ENCODE measurements at places on chromosomes 3 and 15. TPM values are rescaled to one million over a fixed set of nuclear protein-coding genes. Genes with fewer than 3 reads are reported as not detected.
A peak's percentile ranks its signal among the peaks of the same experiment; 100 is the strongest.

The SLC35G2 gene
- 9.3 TPM for total RNA-seq

GRCh38 chr15:23857028-23857641 lies 170.0 kb upstream of the NDN start:
- H3K27ac ChIP-seq: no peak overlapping the region
- H3K4me1 ChIP-seq: no peaks in the 10 kb centered on the region
- no peaks in the 10 kb centered on the region for H3K36me3 ChIP-seq
- no peak for DNase-seq
- H3K4me3 ChIP-seq: no peak overlapping the region
- H3K27me3 ChIP-seq: no peaks in the 10 kb centered on the region

The MOBP gene
- total RNA-seq: not detected

DNA sequence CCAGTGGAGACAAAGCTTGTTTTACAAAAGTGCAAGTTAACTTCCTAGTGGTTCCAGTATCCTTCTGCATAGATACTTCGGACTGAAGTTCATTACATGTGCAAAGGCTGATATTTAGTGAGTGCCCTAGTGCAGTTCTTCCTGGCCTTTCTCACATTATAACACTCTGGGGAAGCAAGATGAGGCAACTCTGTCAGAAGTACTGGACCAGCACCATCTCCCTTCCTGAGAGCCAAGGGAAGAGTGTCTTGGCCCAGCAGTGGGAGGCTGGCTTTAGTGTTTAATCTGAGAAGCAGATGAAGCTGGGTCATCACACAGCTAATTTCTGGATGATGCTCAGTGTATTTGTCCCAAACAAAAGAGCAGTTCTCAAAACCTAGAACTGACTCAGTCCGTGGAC lies 397.7 kb downstream of the CACNA2D3 start:
- H3K4me1 ChIP-seq: no peaks in the 10 kb centered on the region
- H3K27ac ChIP-seq: no peak overlapping the region
- no peak overlapping the region for H3K4me3 ChIP-seq

GRCh38 chr3:13066236-13066635 lies 7.0 kb downstream of the IQSEC1 start:
- no peak overlapping the region for H3K27ac ChIP-seq
- no peak overlapping the region for H3K4me3 ChIP-seq
- H3K4me1 ChIP-seq: no peaks in the 10 kb centered on the region
- no peaks in the 10 kb centered on the region for H3K36me3 ChIP-seq

The DPPA4 gene
- total RNA-seq: not detected

DNA sequence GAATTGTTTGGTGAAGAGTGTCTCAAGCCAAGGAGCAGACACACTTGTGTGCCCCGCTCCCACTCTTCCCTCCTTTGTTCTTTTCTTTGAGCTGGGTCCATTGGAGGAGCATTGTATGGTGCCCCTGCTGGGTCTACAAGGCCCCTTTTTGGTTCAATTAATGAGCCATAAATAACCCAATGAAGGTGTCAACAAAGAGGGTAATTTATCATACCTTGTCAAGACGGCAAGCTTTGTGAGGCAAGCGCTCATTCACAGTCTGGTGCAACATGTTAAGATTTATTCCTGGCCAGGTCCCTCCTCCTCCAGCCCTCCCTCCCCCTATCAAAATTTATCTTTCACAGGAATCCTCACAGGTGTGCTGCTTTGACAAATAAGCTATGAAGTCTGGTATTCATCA lies 300.1 kb downstream of the RORA start:
- DNase-seq: no peak
- no peaks in the 10 kb centered on the region for H3K27me3 ChIP-seq
- H3K27ac ChIP-seq: peak overlapping the region; percentile 14
- peaks cover 14% of the 10 kb centered on the region for H3K4me1 ChIP-seq
- no peak overlapping the region for H3K4me3 ChIP-seq

DNA sequence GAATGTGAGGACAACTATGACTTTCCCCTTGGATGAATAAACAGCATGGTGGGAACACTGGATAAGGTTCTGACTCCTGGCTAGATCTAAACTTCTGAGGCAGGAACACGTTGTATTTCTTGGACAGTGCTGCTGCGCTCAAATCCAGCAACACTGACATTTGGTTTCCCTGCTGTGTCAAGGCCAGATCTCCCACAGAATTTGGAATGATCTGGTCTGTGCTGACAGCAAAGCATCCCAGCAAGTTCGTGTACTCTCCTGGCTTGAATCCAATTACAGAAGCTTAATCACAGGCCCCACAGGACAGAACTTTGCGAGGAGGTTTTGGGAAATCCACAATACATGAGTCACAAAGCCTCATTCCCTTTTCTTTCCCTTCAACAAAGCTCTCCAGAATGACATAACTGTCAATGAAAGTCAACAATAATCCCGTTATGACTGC lies 92.5 kb downstream of the ADAMTS9 start:
- DNase-seq: no peak
- H3K27me3 ChIP-seq: no peaks in the 10 kb centered on the region
- no peaks in the 10 kb centered on the region for H3K36me3 ChIP-seq
- H3K4me3 ChIP-seq: no peak overlapping the region
- H3K4me1 ChIP-seq: no peaks in the 10 kb centered on the region
- no peak overlapping the region for H3K27ac ChIP-seq

The ITIH4 gene
- total RNA-seq: 5.9 TPM

GRCh38 chr15:88438181-88438580 lies 29.0 kb downstream of the MRPL46 start:
- H3K4me3 ChIP-seq: no peak overlapping the region
- H3K36me3 ChIP-seq: no peaks in the 10 kb centered on the region
- H3K27me3 ChIP-seq: no peaks in the 10 kb centered on the region
- H3K4me1 ChIP-seq: no peaks in the 10 kb centered on the region
- no peak for DNase-seq

DNA sequence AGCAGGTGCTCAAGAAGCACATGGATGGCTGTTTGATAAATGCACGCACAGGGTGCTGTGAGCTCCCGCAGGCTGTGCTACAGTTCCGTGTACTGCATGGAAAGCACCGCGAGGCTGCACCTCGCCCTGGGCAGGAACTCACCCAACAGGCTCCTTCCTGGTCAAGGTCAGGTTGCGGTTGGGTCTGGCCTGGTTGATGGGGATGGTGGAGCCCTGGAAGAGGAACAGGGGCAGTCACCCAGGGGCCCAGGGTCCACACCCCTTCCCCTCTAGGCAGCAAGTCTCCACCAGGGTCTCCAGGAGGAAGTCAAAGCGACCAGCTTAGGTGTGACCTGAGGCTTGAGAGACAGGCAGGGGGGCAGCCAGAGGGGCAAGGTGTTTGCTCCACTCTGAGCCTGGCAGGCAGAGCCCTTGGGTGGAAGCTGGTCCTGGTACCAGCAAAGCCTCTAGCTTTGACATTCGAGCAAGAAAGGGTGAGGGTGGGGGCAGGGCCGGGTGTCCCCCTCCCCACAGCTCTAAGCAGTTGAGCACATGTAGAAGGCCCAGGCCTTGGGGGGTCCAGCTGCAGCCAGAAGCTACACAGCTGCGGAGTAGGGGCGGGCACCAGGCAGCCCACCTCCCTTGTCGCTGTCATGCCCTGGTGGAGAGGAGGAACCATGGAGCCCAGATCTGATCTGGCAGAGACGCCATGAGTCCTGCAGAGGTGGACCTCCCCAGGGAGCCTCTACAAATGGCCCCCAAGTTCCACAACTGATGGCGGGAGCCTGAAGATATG lies 46.3 kb upstream of the SLC41A3 start:
- peak; percentile 83 for DNase-seq
- H3K36me3 ChIP-seq: no peaks in the 10 kb centered on the region
- H3K27ac ChIP-seq: no peak overlapping the region
- no peak overlapping the region for H3K4me3 ChIP-seq

GRCh38 chr15:69128667-69129311 lies 31.6 kb upstream of the GLCE start:
- no peak overlapping the region for H3K4me3 ChIP-seq
- H3K27me3 ChIP-seq: no peaks in the 10 kb centered on the region
- H3K27ac ChIP-seq: peak overlapping the region; percentile 56
- H3K4me1 ChIP-seq: peaks cover 23% of the 10 kb centered on the region
- no peak for DNase-seq

DNA sequence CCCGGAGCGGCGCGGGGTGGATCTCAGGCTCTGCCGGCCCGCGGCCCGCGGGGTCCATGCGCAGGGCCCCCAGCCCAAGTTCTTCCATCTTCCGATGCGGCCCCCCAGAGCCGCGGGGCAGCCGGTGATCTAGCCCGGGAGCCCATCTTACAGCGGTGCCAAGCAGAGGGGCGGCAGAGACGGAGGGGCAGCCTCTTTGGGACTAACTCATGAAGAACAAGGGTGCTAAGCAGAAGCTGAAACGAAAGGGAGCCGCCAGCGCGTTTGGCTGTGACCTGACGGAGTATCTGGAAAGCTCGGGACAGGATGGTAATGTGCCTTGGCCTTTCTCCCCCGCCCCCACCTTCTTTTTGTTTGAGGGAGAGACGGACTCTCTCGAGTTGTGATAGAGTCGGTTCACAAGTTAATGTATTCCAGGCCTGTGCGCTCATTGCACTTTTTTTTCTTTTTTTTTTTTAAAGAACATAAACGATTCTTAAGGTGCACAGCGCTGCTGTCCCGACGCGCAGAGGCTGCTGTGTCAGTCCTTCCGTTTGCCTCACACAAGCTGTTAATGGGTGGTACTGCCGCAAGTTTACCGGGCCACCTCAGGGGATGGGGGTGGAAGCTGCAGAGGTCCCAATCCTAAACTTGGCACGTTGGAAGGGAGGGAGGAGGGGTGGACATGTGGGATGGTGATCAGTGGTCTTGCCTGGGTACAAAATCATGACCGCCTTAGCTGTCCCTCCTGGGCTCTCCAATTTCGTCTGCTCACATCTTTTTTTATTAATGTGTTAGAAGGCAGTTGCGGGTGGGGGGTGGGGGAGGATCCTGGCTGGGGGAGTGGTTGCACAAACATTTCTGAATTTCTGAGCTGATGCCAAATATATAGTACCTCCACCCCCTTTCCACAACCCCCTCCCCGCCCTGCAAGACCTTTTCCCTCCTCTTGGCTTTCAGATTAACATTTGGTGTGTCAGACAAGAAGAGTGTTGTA lies 801 bp downstream of the ARHGAP31 start:
- no peaks in the 10 kb centered on the region for H3K27me3 ChIP-seq
- H3K27ac ChIP-seq: peak overlapping the region; percentile 84
- H3K4me1 ChIP-seq: peaks cover 23% of the 10 kb centered on the region
- no peak for DNase-seq
- H3K36me3 ChIP-seq: no peaks in the 10 kb centered on the region
- peak overlapping the region; percentile 70 for H3K4me3 ChIP-seq

- H3K4me1 ChIP-seq: peaks cover 13% of the 10 kb centered on the region
- H3K4me3 ChIP-seq: no peak overlapping the region
- no peaks in the 10 kb centered on the region for H3K36me3 ChIP-seq
- no peak overlapping the region for H3K27ac ChIP-seq
These were observed 116.7 kb downstream of the ADAM10 start for GRCh38 chr15:58632789-58633188.

DNA sequence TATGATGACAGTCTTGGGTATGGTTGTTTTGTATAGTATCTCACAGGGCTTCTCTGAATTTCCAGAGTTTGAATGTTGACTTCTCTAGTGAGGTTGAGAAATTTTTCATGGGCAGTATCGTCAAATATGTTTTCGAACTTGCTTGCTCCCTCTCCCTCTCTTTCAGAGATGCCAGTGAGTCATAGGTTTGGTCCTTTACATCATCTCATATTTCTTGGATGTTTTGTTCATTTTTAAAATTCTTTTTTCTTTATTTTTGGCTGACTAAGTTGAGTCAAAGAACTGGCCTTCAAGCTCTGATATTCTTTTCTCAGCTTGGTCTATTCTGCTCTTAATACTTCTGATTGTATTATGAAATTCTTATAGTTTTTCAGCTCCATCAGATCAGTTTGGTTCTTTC lies 282.3 kb upstream of the NECTIN3 start:
- no peaks in the 10 kb centered on the region for H3K27me3 ChIP-seq
- no peak overlapping the region for H3K4me3 ChIP-seq
- H3K4me1 ChIP-seq: no peaks in the 10 kb centered on the region
- no peaks in the 10 kb centered on the region for H3K36me3 ChIP-seq
- DNase-seq: no peak

DNA sequence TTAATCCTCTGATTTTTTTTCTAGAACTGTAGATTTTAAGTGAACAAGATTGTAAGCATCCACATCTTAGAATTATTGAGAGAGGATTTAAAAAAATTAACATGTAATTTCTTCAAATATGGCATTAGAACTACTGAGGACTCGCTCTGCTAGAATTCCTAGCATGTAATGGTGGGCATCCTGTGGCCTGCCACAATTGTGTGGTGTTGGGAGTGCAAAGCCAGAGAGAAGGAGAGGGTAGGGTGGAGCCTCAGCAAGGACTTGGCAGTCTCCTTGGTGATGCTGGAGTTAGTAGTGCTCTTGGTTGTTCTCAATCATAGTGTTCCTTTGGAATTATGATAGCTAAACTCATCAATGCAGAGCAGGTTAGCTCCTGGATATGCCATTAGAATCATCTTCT lies 443.9 kb upstream of the TBL1XR1 start:
- H3K36me3 ChIP-seq: no peaks in the 10 kb centered on the region
- H3K27ac ChIP-seq: no peak overlapping the region
- no peaks in the 10 kb centered on the region for H3K27me3 ChIP-seq
- H3K4me1 ChIP-seq: peaks cover 6% of the 10 kb centered on the region

DNA sequence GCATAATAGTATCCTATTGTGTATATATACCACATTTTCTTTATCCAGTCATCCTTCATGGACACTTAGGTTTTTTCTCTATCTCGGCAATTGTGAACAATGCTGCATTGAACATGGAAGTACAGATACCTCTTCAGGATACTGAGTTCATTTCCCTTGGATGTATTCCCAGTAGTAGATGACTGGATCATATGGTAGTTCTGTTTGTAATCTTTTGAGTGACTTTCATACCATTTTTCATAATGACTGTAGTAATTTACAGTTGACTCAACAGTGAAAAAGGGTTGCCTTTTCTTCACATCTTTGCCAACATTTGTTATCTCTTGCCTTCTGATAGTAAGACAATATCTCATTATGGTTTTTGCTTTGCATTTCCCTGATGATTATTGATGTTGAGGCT lies 21.8 kb downstream of the MYH15 start:
- no peak overlapping the region for H3K4me3 ChIP-seq
- H3K4me1 ChIP-seq: peaks cover 8% of the 10 kb centered on the region
- no peaks in the 10 kb centered on the region for H3K27me3 ChIP-seq

DNA sequence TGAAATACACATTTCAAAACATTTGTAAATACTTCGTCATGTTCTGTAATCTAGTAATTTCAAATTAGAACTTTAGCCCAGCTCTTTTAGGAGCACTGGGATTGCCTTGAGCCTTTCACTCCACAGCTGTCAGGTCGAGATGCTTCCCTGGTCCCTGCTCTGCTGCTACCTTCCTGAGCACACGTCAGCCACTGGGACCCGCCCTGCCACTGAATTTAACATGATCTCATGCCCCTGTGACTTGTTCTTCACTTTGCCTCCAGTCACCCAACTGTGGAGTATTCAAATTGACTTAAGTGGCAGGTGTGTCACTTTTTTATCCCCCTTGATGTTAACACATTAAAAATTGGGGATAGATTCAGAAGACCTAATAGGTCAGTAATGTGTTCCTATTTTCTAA lies 3.3 kb downstream of the ARRDC4 start:
- H3K4me3 ChIP-seq: no peak overlapping the region
- no peak for DNase-seq
- H3K4me1 ChIP-seq: peaks cover 62% of the 10 kb centered on the region
- H3K27me3 ChIP-seq: no peaks in the 10 kb centered on the region

The CAPN3 gene
- total RNA-seq: 18.4 TPM

The FOXP1 gene
- 128 TPM for total RNA-seq

GRCh38 chr15:66789029-66790025 lies 87.3 kb downstream of the SMAD6 start:
- DNase-seq: no peak
- H3K36me3 ChIP-seq: no peaks in the 10 kb centered on the region
- H3K27ac ChIP-seq: no peak overlapping the region
- no peak overlapping the region for H3K4me3 ChIP-seq

The SNX22 gene
- total RNA-seq: not detected

GRCh38 chr3:143786219-143787191 lies 61.8 kb downstream of the SLC9A9 start:
- no peaks in the 10 kb centered on the region for H3K27me3 ChIP-seq
- no peaks in the 10 kb centered on the region for H3K36me3 ChIP-seq
- peak overlapping the region; percentile 14 for H3K4me3 ChIP-seq
- H3K4me1 ChIP-seq: no peaks in the 10 kb centered on the region
